ENCODE measurements at places on chromosomes 7 and 10. TPM values are rescaled to one million over a fixed set of nuclear protein-coding genes. Genes with fewer than 3 reads are reported as not detected.

DNA sequence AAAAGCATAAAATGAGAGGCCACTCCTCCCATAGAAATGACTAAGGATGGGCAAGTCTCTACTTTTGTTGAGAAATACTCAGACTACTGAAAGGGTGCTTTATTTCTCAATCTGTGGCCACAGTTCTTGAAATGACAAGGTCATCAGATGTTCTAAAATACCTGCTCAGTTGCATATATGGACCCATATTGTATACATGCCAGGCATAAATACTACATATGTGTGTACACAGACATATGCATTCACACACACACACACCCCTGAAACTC lies 691.5 kb upstream of the SORCS1 start:
- no peak for ATAC-seq

DNA sequence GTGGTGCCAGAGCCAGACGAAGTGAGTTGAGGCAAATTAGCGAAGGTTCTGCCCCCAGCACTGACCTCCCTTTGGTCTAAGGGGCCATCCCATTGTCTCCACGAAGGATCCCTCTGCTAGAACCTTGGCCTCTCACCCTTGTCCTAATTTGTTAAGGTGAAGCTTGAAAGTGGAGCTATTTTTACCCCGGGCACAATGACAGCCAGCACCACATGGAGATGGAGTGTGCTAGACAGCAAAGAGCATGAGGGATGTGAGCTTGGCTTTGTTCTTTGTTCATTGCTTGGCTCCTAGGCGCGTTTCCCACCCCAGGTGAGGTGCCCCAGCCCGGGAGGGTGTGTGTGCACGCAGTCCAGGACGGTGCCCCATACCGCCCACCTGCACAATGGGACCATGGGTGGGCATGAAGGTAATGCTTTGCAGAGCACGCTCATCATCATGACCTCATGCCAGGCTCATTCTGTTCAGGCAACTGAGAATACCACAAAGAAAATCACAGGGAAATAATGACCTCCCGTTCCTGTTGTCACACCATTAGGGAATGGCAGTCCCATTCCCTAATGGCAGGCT lies 361.0 kb upstream of the FZD8 start:
- ATAC-seq: no peak

DNA sequence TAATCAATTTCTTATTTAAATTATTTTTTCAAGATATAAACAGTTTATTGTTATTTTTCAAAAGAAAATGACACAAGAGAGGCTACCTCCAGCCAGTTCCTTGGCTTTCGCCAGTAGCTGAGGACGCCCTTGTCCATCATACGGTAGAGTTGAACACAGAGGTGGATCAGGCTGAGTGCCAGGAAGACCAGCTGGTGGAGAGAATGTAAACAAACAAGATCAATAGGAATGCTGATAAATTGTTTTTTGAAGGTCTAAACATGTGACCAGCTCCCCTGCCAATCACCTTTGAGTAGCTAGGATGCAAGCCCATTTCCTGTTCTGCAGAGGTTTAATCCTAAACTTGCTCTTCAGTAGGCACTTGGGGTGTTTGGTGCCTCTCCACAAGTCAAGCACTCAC lies 138.9 kb downstream of the PKD1L1 start:
- ATAC-seq: no peak

The KLF14 gene
- 0.08 TPM for total RNA-seq

DNA sequence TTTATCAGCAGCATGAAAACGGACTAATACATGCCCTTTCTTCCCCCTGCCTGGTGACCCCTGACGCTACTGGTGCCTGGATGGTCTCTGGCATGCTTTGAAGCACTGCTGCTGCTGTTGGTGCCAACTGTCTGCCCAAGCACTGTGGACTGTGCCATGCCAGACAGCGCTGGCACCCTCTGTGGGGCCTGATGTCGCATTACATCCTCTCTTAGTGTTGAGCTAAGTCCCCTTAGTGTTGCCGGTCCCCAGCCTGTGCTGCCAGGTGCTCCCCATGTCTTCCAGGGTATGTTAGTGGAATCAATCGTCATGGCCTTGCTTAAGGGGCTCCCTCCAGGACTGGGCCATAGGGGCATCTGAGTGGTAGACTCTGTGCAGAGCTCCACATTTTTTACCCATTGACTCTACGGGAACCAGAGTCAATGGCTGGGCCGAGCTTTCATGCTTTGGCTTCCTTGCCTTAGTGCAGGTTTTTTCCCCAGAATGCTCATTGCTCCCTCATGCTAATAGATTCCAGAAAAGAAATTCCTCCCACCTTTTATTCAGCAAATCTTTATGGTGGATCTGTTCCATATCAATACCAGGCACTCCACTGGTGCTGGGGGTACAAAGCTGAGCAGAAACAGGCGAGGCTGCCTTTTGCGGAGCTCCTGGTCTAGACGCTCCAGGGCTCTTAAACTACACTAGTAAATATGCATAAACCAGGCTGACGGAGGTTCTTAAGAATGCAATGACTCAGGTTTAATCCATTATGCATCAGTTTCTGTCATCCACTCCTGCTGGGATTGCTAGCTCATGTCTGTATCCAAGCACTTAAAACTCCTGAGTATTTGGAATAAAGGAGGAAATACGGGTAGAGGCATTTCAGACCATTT lies 21.8 kb upstream of the MRC1 start:
- no peak for ATAC-seq

GRCh38 chr10:34540492-34540891 lies 274.6 kb downstream of the PARD3 start:
- no peak for ATAC-seq

- peak; percentile 26 for ATAC-seq
Observed at GRCh38 chr10:47374611-47375536, 9.2 kb downstream of the ZNF488 start.

DNA sequence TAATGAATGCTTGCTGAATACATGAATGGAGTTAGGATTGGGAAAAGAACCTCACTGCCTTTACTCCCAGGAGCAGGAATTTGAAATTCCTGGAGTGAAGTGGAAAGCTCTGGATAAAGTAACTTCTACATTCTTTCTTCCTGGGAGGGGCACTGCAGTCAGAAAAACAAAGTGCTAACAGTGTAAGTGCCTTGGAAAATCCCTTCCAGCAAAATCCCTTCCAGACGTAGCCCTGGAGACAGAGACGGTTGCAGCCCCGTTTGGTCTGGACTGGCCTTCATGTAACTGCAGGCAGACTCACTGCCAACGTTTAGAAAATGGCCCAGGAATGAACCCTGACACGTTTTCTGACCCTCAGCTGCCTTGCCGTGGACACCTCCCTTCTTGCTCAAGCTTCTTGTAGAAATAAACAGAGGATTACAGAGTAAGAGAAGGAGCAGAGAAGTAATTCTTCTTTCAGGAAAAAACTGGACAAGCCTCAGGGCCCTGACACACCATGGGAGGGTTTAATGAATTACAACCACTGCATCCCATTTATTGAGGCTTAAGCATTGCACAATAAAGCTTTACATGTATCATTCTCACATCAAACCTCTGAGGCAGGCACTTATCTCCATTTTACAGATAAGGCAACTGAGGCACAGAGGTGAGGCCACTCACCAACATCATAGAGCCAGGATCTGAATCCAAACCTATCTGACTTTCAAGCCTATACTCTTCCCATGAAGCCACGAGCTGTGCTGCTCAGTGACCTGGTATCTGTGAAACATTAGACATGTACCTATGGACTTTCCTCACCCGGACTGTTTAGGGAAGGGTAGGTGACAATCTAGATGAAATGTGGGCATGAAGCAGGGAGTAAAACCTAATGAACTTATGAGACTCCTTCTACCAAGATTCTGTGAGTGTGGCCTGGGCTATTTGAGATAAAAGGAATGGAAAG lies 7.8 kb downstream of the ITPRIP start:
- ATAC-seq: peak; percentile 83

GRCh38 chr10:128929131-128929530 lies 537.9 kb upstream of the MGMT start:
- ATAC-seq: no peak

DNA sequence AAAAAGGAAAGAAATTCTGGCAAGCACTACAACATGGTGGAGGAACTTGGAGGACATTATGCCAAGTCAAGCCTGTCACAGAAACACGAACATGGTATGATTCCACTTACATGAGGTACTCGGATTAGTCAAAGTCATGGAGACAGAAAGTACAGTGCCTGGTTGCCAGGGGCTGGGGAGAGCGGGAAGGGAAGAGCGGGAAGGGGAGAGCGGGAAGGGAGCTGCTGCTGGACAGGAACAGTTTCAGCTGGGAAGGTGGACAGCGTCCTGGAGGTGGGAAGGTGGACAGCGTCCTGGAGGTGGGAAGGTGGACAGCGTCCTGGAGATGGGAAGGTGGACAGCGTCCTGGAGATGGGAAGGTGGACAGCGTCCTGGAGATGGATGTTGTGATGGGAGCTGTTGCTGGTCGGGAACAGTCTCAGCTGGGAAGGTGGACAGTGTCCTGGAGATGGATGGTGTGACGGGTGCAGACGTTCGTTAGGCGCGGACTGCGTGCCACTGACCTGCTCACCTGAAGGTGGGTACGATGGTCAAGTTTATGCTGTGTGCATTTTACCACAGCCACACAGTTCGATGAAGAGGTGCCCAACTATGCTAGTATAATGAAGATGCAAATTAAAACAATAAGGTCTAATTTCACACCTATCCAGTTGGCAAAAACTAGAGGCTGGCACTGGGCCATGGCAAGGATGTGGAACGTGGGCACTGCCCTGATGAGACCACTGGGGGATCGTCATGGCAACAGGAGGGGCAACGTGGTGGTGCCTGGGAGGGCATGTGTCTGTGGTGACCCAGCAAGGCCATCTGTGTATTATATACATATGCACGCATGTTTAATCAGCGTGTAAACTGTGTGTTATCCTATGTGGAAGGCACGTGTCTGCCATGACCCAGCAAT lies 103.8 kb downstream of the NKX6-2 start:
- no peak for ATAC-seq

DNA sequence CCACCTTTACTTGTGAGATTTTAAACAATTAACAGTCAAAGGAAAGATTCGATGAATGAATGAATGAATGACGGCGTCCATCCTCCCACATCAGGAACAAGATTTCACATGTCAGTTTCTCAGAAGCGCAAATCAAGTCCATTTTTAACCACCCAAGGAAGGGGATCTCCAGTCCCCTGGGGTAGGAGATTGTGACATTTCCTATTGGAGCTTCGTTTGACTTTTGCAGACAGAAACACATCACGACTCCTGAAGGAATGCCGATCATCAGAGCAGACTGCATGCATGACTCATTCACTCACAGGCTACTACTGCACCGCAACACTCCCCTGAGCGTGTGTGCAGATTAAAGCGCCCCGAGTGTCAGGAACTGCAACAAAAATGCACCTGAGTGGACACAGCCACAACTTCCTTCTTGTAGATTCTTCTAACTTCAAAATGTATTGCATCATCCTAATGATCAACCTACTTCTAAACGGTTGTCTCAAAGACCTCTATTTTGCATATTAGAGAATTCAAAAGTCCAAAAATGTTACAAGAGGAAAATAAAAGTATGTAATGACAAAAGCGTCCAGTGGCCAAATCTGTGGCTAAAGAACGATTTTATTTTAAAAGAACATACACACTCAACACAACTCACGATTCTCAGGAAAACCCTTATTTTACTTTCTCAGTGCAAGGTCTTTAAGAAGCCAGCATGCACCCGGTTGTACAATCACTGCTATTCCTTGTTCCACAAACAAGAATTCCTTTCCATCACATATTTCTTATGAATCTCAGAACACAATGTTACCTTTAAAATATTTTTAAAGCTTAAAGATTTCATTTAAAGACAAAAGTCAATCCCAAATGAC lies 172.6 kb downstream of the FAM107B start:
- ATAC-seq: no peak

GRCh38 chr10:19347621-19348020 lies 299.0 kb downstream of the MALRD1 start:
- no peak for ATAC-seq

DNA sequence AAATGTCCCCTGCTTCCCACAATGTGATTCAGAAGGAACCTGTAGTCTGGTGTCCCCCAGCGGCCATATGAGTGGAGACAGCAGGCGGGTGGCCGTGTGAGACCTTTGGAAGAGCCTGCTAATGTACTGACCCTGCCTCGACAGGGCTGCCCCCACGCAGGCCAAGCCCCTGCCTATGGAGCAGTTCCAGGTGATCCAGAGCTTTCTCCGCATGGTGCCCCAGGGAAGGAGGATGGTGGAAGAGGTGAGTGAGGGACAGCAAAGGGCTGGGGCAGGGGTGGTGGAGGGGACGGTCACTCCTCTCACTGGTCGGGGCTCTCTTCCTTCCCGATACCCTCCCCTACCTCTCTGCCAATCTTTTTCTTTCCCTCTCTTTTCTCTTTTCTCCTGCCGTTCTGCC lies 55.7 kb downstream of the PALD1 start:
- ATAC-seq: no peak

- no peak for ATAC-seq
Observed at GRCh38 chr7:79806161-79806734, 328.4 kb upstream of the GNAI1 start.

GRCh38 chr10:17857040-17857439 lies 47.9 kb downstream of the MRC1 start:
- no peak for ATAC-seq

The ATE1 gene
- 38.2 TPM for total RNA-seq

The EGR2 gene
- 0.93 TPM for total RNA-seq

The ZNF239 gene
- 3.6 TPM for total RNA-seq

DNA sequence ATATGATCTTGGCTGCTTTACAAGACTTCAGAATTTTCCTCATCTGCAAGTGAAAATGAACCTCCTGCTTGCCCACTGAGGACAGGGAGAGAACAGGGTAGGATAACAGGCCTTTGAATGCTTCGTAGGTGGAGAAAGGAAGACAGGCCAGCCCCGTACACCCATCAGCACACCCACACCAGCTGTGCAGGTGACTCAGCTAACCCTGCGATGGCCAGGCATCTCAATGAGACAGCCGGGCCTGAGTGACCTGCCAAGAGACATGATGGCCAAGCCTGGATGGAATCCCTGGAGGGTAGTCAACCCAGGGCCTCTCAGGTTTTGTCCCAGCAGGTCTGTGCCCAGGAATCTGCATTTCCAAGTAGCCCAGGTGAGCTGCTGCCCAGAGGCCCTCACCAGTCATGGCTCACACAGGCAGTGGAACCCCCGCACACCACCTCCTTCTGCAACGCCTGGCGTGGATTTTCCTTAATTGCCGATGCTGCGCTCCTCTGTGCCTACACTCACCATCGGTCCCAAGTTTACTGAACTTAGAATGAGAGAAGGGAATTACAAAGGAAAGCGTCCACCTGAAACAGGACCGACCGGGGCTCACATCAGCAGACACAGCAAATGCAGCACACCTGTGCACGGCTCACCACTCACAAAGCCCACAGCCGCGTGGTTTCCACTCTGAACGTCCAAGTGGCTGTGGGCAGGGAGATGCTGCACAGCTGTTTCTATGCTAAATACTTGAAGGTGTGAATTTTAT lies 163.7 kb downstream of the DIP2C start:
- ATAC-seq: no peak
